ENCODE measurements at places on chromosomes 6 and 20.

- no peak for DNase-seq
Measured at GRCh38 chr6:32825966-32826365, 9.2 kb upstream of the HLA-DOB start.

DNA sequence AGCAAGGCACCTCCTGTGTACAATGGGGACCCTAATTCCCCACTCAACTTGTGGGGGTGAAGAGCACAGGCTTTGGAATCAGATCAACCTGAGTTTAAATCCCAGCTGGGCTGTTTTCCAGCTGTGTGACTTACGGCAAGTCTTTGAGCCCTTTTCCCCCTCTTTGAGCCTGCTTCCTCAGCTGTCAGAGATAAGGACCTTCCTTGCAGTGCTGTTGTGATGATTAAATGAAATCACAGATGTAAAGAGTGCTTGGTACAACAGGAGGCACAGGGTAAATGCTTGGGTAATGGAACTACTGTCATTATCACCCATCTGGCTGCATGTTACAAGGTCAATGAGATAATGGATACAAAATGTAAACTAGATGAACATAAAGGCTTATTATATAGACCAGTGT lies 3.2 kb downstream of the SNX21 start:
- DNase-seq = no peak

- DNase-seq = no peak
Measured at GRCh38 chr20:56857950-56858349, 228.8 kb downstream of the TFAP2C start.

- DNase-seq = no peak
Measured at GRCh38 chr6:120357447-120357846, 976.8 kb downstream of the TBC1D32 start.

DNA sequence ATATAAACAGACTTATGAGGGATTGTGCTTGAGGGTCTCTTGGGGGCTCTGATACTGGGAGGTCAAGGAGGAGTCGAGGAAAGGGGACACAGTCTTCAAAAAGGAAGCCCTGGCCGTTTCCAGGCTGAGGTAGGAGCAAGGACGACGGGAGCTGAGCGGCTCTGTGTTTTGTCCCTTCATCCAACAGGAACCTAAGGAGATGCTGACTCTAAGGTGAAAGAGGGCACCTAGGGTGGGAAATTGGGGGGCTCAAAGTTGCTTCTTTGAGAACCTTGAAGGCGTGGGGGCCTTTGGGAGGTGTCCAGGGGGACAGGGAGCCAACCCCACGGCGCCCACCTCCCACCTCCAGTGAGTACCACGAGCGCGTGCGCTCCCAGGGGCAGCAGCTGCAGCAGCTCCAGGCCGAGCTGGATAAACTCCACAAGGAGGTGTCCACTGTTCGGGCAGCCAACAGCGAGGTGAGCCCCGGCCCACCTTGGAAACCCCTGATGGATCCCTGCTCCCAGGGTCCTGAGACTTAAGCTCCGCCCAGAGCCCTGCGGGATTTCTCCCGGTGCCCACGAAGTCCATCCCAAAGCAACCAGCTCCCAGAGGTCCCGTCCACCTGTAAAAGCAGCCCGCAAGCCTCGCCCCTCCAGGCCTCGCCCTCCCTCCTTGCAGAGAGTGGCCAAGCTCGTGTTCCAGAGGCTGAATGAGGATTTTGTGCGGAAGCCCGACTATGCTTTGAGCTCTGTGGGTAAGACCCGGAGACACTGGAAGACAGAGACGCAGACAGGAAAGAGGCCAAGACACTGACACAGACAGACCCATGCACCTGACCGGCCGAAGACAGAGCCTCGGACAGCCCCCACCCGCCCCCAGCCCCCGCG lies 2.9 kb downstream of the SPAG4 start:
- DNase-seq = peak; percentile 16

- DNase-seq = no peak
Measured at GRCh38 chr6:15023448-15023847, 222.4 kb upstream of the JARID2 start.

DNA sequence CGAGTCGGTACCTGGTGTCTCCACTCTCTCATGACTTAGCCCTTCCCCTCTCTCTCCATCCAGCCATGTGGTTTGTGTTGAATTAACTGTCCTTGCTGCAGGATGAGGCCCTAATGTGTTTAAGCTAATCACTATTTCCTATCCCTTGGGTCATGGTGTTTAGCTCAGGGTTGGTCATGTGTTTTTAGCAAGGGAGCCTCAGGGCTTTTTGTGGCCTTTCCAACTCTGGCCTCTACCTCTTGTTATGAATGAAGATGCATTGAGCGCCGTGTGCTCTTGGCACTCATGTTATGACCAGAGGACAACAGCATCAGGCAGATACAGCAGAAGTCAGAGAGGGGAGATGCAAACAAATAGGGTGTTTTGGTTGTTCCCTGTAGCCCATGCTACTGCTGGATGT lies 674.2 kb upstream of the FLRT3 start:
- DNase-seq = no peak

DNA sequence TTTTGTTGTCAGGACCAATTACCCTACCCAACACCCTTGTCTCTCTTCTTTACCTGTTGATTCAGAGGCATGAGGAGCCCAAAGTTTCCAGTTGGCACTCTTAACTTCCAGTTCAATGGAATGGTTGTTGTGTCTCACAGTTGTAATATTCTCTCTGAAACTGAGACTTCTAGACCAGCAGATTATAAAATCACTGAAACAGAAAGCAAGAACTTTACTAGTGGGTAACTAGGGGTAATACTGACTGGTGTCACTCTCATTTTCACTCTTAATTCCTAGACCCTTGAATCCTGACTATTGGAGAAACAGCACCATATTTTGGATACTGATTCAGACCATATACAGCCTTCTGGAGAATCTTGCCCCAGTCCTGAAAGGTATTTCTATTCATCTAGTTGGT lies 140.2 kb upstream of the MMS22L start:
- DNase-seq = no peak

- no peak for DNase-seq
Measured at GRCh38 chr6:122657601-122658000, 47.4 kb downstream of the PKIB start.

DNA sequence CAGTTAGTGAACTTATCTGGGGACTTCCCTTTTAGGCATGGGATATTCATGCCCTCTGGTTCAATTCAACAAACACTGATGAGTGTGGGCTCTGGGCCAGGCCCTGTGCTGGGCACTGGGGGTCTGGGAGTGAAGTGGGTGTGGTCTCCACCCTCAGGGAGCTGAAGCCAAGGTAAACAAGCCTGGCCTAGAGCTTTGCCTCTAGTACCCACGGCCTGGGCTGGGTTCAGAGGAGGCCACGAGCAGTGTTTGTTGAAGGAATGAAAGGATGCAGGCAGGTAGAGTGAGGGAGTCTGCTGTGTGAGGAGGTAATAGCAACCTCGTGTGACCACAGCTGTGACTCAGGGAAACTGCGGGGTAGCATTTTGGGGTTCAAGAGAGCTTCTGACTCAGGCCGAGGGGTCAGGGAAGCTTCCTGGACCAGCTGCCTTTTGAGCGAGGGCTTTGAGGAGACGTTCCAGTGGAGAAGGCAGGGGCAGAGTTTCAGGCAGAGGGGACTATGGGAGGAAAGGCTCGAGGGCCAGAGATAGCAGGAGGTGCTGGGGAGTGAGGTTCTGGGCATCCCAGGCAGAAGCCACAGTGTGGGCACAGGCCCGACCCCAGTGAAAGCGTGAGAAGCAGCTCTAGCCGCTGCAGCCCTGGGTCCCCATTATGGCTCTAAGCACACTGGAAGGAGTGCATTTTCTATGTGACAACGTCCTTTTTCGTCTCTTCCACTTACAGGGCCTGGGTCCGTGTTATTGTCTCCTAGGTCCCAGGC lies 5.6 kb downstream of the MYLK2 start:
- no peak for DNase-seq

- no peak for DNase-seq
Measured at GRCh38 chr6:37134036-37134395, 35.9 kb upstream of the PIM1 start.

GRCh38 chr6:13184547-13184946 lies 143.8 kb downstream of the TBC1D7 start:
- no peak for DNase-seq

- DNase-seq = no peak
Measured at GRCh38 chr6:30331981-30332380, 5.3 kb downstream of the TRIM39 start.

DNA sequence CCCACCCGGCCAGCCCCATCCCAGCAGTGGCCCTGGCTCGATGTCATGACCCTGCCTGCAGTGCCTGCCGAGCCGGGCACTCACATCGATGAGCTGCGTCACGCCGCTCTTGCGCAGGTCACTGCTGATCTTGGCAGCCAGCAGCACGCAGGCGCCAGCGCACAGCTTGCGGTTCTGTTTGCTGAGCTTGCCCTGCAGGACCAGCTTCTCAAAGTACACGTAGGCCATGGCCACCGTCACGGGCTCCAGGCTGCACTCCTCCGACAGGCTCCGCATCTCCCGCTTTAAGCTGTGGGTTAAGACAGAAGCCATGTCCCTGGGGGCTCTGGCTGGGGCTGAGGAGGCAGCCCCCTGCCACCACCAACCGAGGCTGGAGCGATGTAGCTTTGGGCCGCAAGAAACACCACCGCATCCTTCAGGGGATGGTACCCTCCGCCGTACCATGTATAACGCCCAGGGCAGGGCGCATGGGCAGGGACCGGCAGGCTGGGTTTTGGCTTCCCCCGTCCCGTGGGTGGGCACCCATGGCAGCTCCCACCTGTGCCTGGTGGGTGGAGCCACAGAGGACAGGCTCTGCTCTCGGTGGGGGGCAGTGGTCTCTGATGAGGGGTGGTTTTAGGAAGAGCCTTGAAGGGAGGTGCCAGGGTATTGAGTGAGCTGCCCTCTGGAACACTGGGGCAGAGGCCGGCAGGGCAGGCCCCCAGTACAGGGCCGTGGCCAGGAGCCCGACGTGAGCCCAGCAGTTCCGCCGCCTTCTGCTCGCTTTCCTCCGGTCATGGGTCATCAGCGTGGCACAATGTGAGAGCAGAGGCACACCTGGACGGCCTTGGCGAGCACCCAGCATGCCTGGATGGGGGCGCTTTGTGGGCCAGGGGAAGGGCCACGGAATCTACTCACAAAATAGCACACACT lies 4.5 kb downstream of the RPS21 start:
- DNase-seq = no peak

DNA sequence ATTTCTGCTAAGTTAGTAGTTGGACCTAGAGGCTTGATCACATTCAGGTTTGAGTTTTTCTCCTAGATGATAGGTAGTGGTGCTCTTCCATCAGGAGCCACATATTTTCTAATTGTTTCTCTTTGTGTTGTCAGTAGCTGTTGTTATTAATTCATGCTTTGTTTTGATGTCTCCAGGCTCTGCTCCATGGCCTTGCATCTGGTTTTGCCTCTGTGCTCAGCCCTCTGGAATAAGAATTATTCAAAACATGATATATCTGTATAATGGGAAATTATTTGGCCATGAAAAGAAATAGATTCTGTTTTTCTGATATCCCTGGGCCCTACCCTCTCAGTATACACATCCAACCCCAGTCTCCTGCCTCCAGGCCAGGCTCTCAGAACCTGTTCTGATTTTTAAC lies 184.8 kb downstream of the CDC5L start:
- no peak for DNase-seq

DNA sequence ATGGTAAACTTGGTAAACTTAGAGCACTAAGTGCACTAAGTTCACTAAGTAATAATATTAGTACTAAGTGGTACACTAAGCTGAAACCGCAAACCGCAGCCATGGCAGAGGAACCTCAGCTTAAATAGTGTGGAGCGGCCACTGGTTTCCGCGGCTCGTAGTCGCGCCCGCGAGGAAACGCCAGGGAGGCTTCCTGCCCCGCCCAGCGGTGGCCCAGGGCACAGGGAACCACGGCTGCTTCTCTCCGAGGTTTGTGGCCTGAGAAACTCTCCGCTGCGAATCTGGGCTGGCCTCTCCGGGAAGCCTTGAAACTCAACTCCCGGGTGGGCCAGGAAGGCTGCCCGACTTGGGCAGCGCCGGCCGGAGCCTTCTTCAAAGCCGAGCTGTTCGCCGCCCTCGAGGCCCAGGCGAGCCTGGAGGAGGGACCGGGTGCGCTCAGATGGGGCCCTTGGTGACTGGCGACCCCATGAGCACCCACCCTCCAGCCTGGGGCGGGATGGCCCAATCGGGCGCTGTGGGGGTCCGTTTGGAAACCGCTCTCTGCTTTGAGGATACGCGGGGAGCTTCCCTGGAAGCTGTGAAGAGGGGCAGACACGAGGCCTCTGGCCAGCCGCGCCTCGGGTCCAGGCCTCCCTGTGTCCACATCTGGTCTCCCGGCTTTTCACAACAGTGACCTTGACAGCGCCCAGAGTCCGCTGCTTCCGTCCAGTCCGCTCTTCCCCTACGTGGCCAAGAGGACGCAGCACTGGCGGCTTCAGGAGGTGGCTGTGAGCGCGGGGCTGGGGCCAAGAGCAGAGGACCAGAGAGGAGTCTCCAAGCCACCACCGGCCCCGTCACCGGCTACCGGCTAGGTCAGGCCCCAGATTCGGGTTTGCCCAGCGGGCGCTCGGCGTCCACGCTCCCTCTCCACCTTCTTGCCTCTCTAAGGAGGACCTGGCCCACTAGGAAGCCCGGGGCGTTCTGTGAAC lies 25.4 kb upstream of the HLA-E start:
- DNase-seq = peak; percentile 64

DNA sequence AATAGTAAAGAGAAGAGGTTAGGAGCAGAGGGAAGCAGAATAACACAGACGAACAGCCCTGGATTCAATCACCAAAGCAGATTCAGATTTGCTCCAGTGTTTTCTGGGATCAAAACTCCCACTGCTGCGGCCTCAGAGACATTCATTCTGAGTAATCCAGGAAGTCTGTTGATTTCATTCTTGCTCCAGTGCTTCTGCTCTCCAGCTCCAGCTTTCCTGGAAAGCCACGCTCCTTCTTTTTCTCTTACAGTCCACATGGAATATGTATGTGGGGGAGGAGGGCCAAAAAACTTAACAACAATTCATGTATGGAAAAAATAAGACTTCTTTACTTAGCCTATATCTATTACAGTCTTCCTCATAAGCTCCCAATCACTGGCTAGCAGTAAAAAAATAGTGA lies 26.4 kb upstream of the UST start:
- DNase-seq = no peak

DNA sequence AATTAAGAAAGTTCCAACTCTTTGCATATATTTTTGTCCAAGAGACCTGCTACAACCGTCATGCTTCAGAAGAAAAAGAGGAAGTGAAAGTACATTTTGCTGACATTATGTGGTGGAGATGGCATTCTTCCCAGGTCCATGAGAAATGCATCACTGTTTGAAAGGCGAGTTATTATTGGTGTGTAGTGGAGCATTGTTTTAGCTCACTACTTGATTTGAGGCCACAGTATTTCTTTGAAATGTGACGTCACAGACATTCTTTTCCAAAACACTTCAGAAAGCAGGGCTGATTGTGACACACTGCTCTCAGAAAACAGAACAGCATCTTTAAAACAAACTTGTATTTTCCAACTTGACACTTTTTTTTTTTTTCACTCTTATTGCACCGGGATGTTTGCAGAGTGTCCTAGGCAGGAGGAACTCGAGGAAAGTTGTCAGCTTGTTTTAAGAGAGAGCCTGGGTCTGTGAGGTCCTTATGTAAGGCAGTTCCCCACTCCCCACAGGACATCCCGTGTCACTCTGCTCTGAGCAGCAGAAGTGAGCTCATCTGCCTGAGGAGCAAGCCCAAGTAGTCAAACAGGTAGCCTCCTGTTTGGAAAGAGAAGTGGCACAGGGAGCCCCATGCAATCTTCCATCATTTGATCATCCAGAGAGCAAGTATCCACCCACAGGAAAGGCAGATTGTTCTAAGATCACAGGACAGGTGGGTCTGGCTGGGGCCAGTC lies 1.1 kb downstream of the SPTLC3 start:
- DNase-seq = no peak

Measured in T-helper 9 cell (primary cell).